ENCODE measurements at places on chromosomes 16 and 17.

DNA sequence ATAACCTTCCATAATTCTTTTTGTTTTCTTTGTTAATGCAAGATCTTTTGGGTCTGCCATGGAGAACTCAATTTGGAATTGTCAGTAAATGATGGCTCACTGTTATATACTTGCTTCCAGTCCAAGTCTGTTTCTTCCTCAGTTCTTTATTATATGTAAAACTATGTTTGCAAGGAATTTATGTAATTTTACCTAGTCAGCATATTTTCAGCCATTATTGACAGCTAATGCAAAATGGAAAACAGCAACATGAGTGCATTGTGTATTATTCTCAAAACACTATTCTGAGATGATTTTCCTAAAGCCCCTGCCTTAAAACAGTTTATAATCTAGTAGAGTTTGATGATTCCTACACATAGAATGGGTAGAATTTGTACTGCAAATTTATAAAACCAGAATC lies 167.5 kb downstream of the TANC2 start:
- no peak for DNase-seq

DNA sequence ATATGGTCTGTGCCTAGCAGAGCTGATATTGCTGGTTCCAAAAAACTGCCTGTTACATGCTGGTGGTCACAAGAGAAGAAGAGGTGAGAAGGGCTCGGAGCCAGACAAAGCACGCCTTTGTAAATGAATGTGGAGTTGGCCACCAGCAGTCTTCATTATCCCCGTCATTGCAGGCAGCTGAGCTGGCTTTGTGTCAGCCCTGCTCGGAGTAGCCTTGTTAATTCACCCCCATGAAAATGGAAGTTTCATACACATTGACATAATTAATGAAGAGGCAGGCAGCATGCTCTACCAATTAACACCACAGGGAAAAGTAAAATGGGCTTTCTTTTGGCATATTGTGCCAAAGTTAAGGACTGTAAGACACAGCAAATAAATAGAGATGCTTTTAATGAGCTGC lies 113.7 kb upstream of the RBFOX1 start:
- no peak for DNase-seq

DNA sequence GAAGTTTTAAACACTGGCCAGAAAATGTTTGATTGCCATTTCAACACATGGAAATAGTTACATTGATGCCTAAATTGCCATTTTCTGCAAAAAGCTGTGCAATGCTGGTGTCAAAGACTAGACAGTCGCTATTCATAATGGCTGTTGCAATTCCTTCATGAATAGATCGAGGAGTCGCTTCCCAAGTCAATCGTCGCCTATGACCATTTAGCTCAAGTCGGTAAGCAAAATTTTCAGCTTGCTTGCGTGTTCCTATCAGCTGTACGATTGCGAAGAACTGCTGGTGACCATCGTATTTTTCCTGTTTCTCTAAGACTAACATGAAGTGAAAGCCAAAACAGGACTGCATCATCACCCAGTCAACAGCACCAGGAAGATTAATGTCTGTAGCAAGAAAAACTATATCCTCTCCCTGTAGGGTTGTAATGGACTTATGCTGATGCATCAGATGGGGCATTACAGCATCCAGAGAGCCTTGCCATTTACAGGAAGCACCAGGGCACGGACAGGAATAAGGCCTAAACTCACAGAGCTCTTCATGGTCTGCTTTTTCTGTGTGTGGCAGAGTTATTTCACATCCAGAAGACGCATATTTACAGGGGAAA lies 23.6 kb downstream of the SIAH1 start:
- DNase-seq: no peak

- DNase-seq: no peak
These were observed 1.0 kb downstream of the ZNF319 start for GRCh38 chr16:57999366-57999970.

DNA sequence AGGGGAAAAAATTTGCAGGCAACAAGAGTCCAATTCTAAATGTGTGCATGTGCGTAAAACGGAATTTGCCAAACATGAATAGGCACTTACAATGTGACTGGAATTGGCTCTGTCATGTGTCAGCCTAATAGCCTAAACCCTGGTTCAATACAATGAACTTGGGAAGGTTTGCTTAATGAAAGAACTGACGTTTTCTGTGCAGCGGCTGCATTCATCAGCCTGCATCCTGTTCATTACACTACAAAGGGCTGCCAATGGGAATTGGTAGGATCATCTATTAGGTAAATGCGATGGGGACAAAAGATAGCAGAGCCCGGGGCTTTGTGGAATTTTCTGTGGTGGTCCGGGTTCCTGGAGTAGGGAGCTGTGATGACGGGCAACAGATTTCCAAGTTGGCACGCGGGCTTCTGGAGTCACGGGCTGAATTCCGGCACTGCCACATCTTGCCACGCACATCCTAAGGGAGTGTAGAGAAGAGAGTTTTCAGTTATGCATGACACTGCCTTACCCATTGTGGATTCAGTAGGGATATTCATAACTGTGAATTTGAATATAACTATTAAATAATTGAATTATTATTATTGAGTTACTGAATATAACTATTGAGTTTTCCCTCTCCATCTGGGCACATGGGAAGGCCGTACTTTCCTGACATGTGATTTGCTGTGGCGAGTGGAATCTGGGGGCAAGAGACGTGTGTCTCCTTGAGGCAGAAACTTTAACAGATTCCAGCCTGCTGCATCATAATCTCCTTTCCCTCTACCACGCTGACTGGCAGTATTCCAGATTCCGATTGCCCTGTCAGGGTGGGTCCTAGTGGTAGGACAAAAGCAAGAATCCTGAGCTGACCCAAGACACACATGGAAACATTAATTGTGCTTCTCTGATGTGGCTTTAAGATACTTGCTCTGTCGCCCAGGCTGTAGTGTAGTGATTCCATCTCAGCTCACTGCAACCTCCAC lies 565.6 kb downstream of the WWOX start:
- DNase-seq: no peak

GRCh38 chr17:16940116-16940881 lies 31.6 kb downstream of the TNFRSF13B start:
- no peak for DNase-seq

- DNase-seq: no peak
These were observed 75.4 kb downstream of the YPEL2 start for GRCh38 chr17:59406808-59407381.

- no peak for DNase-seq
These were observed 44.9 kb downstream of the TBX4 start for GRCh38 chr17:61496957-61497653.

- no peak for DNase-seq
These were observed 111.7 kb upstream of the COX10 start for GRCh38 chr17:13957636-13958035.

- DNase-seq: no peak
These were observed 35.5 kb downstream of the GAN start for GRCh38 chr16:81350306-81350615.

- DNase-seq: no peak
These were observed 53.3 kb upstream of the KDM8 start for GRCh38 chr16:27149986-27150385.

GRCh38 chr16:13793841-13794409 lies 126.0 kb upstream of the ERCC4 start:
- DNase-seq: no peak

- no peak for DNase-seq
These were observed 17.2 kb downstream of the TLE7 start for GRCh38 chr16:71424626-71425025.

- no peak for DNase-seq
These were observed 63.7 kb downstream of the FOXL1 start for GRCh38 chr16:86642087-86642486.

DNA sequence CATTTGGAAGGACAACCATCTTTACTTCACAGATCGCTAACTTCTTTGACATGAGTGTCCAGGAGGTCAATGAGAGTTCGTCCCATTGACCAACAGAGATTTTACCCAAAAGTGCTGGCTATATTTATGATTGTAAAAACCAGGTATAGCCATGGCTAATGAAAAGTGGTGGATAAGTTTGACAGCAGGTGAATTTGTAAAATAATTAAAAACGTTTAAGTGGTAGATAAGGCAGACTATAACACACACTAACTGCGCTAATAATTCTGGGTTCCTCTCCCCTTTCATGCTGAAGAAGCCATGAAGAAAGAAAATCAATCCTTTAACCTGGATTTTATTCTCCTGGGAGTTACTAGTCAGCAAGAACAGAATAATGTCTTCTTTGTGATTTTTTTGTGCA lies at the start of gene OR1A2:
Gene OR1A2 (plus strand): TSS at position 301 of the 400 bp plus-strand sequence. CDS start 0 bp downstream, at position 301.
- no peak for DNase-seq

GRCh38 chr16:71707199-71707598 lies 17.3 kb downstream of the PHLPP2 start:
- DNase-seq: no peak

DNA sequence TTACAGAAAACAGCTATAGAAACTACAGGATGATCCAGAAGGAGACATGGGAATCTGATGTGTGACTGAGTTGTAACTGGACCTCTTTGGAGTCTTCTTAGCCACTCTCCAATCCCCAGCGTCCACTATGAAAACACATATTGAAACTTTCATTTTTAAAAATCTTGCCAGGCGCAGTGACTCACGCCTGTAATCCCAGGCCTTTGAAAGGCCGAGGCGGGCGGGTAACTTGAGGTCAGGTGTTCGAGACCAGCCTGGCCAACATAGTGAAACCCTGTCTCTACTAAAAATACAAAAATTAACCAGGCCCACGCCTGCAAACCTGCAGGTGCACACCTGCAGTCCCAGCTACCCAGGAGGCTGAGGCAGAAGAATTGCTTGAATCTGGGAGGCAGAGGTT lies 53.3 kb downstream of the HIC1 start:
- no peak for DNase-seq

DNA sequence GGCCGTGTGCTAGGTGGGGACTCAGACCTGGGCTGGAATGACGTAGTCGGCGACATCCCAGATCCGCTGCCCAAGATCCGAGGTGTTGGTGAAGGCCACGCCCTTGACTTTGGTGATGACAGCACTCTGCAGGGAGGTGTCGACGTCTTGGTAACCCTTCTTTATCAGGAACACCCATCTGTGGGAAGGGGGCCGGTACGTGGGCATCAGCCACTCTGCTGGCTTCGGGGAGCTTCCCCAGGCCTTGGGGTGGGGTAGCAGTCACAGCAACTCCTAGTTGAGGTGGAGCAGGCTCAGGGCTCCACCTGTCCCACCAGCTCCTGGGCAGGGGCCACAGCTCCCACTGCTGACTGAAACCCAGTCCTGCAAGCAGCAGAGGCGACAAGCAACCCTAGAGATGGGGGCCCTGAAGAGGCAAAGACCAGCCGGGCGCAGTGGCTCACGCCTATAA lies 4.3 kb downstream of the P2RX5 start:
- no peak for DNase-seq

- DNase-seq: no peak
These were observed 582.1 kb downstream of the RBFOX1 start for GRCh38 chr16:7914748-7915147.

DNA sequence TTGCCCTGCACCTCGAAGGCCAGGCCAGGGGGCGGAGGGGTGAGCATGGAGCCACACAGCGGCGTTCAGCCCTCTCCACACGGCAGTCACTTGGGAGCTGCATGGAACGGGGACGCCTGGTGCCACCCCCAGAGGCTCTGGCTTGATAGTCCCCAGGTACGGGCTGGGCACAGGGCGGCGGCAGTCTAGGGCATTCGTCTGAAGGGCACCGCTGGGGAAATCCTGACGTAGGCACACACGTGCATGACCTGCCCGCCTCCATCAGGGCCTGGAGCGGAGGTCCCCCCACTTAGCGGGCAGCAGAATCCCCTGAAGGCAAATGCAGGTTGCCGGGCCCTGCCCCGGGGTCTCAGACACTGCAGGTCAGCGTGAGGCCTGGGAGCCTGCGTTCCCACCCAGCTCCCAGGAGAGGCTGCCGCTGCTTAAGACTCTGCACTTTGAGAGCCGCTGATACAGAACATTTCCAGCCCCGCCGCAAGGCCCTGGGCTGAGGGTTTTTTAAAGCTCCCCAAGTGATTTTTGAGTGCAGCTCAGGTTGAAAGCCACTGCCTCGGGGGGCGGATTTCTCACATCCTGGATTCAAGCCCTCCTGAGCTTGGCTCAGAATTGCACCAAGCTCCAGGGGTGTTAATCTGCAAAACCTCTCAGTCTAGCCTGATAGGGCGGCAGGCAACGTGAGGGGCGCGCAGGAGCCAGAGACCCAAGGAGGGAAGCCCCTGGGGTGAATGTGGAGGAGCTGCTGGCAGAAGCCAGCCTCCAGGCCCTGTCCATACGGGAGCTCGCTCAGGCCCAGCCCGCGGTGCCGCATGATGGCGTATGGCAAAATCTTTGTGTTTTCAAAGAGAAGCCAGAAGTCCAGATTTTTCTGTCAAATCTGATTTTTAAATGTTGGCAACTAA lies 182.3 kb upstream of the GSE1 start:
- DNase-seq: no peak

DNA sequence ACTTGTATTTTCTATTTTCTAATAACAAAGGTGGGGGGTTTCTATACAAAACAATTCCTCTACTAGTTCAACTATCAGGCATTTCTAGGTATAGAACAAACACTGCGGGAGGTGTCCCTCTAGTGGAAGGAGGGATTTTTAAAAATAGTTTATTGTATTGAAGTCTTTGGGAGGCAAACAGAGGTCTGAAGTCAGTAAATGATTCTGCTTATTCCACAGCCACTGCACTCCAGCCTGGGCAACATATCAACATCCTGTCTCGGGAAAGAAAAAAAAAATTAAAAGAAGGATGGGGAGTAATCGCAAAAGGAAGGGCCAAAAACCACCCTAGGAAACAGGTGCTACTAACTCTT lies 648 bp upstream of the ERCC4 start:
- DNase-seq: no peak

Data from activated T-helper 1 cell treated with Interleukin-2 at 50 U/mL for 16 hours (primary cell).